ENCODE measurements at places on chromosomes 11 and 22. TPM values are rescaled to one million over a fixed set of nuclear protein-coding genes. Genes with fewer than 3 reads are reported as not detected.

The TNNT3 gene
- total RNA-seq: not detected

The BTG4 gene
- total RNA-seq: not detected

The CEP126 gene
- total RNA-seq: 0.57 TPM

The FOSL1 gene
- total RNA-seq: 141 TPM
